ENCODE measurements at places on chromosomes 6 and 20. TPM values are rescaled to one million over a fixed set of nuclear protein-coding genes. Genes with fewer than 3 reads are reported as not detected.

Gene CFAP206
- 0.31 TPM for total RNA-seq

Gene ADGRF1
- total RNA-seq = not detected

Gene MDC1
- total RNA-seq = 5.1 TPM

Gene LAMA4
- 568 TPM for total RNA-seq

Gene DNMT3B
- total RNA-seq = 2.9 TPM

Gene PDE7B
- 31.0 TPM for total RNA-seq

Gene OXT
- not detected for total RNA-seq

Gene CLVS2
- not detected for total RNA-seq

Gene HDGFL1
- not detected for total RNA-seq

Gene TMEM74B
- not detected for total RNA-seq

Gene BTNL2
- not detected for total RNA-seq

Gene MAPK13
- 2.8 TPM for total RNA-seq

Gene FAM217A
- total RNA-seq = not detected

Gene OPRL1
- 1.4 TPM for total RNA-seq

Gene TNFAIP3
- 11.7 TPM for total RNA-seq

Gene EDN1
- total RNA-seq = 5.2 TPM

Gene SRF
- 15.7 TPM for total RNA-seq

Gene ECT2L
- total RNA-seq = under 0.01 TPM

Gene NRN1
- total RNA-seq = 0.12 TPM

Gene KIF25
- not detected for total RNA-seq

Gene KCNQ5
- total RNA-seq = 6.7 TPM

Gene LAMP5
- total RNA-seq = 2.4 TPM

Gene FAM184A
- 1.2 TPM for total RNA-seq

Gene EYA2
- total RNA-seq = 0.50 TPM

Gene OR2H1
- total RNA-seq = not detected

Gene CBLN4
- total RNA-seq = not detected

Gene NNAT
- not detected for total RNA-seq

Gene TRIM31
- not detected for total RNA-seq

Gene CCDC28A
- 14.5 TPM for total RNA-seq

Gene HTR1E
- total RNA-seq = not detected

Gene KHDC1L
- not detected for total RNA-seq

Gene CDSN
- total RNA-seq = not detected

Gene SLC12A5
- total RNA-seq = 0.06 TPM

Gene USP49
- total RNA-seq = 2.1 TPM

Gene LTB
- not detected for total RNA-seq

Data from aortic smooth muscle cell (primary cell).